ENCODE measurements at places on chromosomes 5 and 9.

- DNase-seq = no peak
Observed at GRCh38 chr9:84371737-84372136, 31.2 kb upstream of the SLC28A3 start.

GRCh38 chr9:132381966-132382541 is 24.6 kb downstream of the TTF1 start:
- DNase-seq = no peak

GRCh38 chr9:27945386-27945785 is 372.1 kb upstream of the C9orf72 start:
- no peak for DNase-seq

DNA sequence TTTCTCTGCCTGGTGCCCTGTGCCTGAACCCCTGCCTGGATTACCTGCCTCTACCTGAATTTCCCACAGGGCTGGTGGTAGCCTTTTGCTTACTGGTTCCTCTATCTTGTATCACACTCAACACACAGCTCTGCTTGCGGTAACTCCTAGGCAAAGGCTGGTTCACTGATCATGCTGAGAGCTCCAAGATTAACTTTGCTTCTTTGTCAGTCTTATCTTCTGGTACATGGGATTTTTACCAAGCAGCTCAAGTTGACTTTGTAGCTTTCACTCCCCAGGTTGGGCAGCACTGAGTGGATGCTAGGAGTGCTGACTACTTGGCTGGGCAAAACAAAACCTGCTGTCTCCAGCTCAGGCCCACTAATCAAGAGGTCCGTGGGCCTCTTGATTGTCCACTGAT is 145.9 kb upstream of the GLRA1 start:
- DNase-seq = no peak

DNA sequence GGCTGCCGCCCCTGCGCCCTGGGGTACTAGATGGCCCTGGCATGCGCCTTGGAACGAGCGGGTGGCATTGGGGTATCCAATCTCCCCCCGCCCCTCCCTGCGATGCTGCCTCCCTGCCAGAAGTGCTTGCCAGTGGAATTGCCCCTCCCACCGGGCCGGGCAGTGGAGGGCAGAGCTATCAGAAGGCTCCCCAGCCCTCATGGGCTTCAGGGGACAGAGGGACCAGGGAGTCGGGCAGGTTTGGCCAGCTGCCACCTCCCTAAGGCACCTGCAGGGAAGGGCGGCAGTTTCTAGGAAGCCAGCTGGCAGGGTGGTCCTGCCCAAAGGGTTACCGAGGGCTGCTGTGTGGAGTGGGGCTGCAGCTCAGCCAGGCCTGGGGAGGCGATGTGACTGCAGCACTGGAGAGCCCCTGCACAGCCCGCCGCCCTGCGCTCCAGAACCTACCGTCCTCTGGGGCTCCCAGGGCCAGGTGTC is 52.8 kb upstream of the EGFL7 start:
- no peak for DNase-seq

DNA sequence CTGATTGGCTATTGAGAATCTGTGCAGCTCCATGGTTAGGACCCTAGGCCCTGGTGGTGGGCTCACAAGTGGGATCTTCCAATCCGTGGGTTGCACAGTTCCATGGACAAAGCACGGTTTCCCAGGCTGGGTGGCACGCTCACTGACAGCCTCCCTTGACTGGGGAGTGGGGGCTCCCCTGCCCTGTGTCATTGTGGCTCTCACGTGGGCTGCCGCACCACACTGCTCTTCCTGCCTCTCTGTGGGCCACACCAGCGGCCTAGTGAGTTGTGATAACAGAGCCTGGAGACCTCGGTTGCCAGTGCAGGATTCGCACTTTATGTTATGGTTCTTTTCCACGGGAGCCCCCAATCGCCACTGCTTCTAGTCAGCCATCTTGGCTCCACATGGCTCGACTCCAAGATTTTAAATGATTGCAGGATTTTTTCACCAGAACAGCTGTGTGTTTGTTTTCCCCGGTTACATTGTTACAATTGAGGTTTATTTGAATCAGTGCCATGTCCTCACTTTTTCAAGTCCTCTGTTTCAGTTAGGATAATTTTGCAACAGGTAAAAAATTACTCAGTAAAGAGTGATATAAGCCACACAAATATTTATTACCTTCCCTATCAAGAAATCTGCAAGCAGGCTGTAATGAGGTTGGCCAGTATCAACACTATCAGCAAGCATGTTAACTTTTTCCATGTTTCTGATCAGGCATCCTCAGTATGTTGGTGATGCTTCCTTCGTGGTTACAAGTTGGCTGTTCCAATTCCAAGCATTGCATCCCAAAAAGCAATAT is 253.8 kb downstream of the ZNF608 start:
- DNase-seq = no peak

GRCh38 chr9:2208991-2209390 is 193.8 kb downstream of the SMARCA2 start:
- no peak for DNase-seq

- no peak for DNase-seq
Observed at GRCh38 chr5:66744040-66744439, 147.8 kb downstream of the MAST4 start.

DNA sequence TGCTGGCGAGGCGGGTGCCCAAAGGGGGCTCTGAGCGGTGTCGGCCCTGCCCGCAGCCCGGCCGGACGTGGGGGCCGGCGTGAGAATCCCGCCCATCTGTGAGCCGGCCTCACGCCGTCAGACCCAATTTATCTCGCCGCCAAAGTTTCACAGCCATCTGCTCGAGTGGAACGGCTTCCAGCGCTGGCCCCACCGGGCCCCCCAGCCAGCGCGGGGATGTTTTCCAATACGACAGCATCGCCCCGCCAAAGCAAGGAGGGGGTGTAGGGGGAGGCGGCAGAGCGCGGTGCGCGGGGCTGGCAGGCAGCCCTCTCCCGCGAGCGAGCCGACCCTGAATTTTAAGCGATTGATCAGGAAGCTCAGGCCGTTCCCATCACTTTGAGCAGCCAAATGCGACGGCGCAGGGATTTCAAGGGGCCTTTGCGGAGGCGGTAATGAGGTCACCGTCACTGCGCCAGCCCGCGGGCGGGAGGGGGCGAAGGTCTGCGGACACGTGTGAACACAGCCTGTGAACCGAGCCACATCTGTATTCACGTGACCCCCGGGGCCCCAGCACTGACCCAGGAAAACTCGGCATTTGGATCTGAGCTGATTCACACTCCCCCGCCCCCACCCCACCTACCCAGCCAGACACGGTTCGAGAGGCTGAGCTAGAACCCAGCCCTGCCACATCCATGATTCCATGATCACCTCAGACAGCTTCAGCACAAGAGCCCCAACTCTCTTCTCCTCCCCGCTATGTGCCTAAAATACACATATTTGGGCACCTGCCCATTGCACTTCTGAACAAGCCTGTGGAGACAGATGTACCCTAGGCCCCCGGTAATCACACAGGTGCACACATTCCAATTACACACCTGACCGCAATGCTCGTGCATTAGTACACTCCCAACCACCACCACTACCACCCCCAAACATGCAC is 47.8 kb upstream of the PSD2 start:
- no peak for DNase-seq

- DNase-seq = no peak
Observed at GRCh38 chr9:6910032-6910431, 152.3 kb downstream of the KDM4C start.

GRCh38 chr5:35803191-35803651 is 53.5 kb upstream of the IL7R start:
- no peak for DNase-seq

DNA sequence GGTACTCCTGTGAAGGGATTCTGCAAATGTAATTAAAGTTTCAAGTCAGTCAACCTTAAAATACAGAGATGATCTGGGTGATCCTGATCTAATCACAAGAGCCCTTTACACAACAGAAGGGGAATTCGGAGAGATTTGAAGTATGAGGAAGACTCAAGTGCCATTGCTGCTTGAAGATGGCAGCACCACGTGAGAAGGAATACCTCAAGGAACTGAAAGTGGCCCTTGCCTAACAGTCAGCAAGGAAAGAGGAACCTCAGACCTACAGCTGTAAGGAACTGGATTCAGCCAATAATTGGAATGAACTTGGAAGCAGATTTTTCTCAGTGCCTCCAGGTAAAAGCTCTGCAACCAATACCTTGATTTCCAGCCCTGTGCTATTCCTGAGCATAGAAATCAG is 87.4 kb downstream of the THBS4 start:
- DNase-seq = no peak

DNA sequence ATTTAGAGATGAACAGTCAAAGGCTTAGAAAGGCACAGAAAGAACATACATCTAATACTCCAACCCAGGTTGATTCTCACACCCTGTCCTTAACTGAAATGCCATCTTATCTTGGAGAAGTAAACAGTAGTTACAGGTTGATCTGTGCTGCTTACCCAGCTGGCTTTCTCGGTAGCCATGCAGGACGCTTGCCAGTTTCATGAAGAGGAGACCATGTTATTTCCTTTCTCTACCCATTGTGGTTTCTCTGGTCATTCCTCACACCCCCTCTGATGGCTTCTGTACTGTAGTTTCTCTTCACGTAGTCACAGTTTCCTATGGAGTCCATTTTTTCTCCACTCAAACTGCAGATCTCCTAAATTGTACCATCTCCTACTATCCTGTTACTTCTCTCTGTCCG is 206.0 kb downstream of the SGCD start:
- DNase-seq = no peak

DNA sequence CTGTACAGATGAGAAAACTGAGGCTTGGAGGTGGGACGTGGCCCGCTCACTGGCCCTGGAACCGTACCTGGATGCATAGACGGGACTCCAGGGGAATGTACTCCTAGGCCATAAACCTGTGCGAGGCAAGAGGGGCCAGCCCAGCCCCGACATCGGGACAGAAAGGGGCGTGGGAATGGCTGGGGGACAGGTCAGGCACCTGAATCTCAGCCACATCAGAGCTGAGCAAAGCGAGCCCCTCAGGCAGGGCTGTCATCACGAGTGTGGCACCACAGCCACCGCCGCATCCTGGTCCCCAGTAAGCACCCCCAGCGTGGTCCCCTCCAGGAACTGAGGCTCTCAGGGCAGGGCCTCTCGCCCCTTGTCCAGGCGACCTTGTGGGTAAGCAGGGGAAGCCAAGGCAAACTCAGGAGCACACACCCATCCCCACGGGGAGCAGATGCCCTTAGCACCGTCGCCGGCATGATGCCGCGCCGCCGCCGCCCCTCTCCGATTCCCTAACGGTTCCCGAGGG is 16.5 kb downstream of the NACC2 start:
- no peak for DNase-seq

GRCh38 chr5:158099571-158100105 is 240.7 kb upstream of the CLINT1 start:
- no peak for DNase-seq

DNA sequence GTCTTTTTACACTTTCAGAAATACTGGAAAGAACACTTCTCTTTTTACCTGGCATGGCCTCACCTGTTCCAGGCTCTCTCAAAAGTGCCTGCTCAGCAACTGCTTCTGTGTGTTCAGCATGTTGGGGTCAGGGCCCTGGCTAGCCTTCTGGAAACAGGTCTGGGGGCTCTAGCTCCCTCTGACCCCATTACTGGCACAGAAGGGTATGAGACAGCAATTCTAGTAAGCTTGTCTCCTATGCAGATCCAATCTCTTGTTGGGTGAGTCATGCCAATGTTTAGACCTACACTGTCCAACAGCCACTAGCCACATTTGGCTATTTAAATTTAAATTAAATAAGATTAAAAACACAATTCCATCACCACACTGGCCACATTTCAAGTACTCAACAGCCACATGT is 80.8 kb downstream of the MAPKAP1 start:
- DNase-seq = no peak

- no peak for DNase-seq
Observed at GRCh38 chr5:150441813-150442698, 7.5 kb downstream of the RPS14 start.

DNA sequence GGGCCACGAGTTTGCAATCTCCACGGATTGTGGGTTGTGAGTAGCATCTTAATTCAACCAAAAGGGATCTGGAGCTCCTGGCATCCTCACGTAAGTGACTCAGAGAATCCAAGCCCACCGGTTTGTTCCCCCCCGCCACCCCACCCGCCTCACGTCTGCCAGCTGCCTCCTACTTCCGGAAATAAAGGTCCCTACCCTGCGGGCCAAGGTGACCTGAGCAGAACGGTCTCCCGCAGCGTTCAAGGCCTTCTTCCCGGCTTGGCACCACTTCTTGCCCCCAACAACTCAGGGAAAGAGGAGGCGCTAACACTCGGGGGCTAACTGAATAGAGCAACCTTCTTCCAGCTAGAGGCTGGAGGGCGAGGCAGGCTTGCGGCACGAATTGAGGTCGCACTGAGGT is 8.8 kb upstream of the GPRIN1 start:
- DNase-seq = no peak

DNA sequence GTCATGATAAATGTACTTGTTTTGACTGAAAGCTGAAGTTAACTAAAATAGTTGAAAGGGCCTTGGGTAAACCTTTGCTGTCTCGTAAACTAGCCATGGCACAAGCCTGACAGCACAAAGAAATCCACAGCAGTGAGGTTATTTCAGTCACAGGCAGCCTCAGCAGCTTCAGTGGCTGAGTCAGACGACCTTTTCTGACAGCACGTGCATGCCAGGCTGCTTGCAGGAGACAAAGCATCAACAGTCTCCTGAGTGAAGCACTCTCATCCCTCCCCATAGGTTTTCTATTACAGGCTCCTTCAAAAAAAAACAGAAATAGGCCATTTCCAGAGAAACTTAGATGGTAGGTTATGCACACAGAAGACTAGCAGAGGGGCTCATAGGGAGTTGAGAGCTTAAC is 34.6 kb downstream of the OXCT1 start:
- no peak for DNase-seq

GRCh38 chr9:121218357-121219027 is 16.8 kb upstream of the RAB14 start:
- DNase-seq = no peak

DNA sequence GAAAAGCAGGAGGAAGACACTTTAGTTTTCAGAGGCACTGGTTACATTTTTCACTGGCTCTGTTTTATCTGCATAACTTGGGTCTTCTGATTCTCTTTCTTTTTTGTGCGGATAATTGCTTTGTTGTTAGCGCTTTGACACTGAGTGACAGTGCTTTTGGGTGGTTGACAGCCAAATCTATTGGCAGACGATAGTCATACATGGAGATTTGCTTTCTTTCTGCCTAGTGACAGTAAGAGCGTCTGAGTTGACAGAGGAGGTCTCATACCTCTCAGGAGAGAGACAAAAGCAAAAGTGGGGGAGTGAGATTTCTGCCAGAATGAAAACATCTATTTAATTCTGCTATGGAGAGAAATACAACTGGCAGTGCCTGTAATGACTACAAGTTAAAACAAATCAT is 2278.0 kb upstream of the WWC1 start:
- no peak for DNase-seq

DNA sequence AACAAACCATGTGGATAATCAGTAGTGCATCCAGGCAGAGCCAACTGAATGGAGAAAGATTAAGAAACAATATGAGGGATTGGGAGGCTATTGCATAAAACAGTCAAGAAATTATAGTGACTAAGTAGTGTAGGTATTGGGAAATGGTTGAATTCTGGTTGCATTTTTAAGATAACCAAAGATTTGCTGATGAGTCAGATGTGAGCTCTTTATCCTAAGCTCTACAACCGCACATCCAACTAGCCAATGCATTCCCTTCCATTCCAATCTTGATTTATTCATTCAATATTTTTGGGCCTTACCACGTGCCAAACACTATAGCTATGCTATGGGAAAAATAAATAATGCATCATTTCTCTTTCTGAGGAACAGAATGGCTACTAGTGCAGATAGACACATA is 524.5 kb upstream of the RGMB start:
- DNase-seq = no peak

GRCh38 chr9:98781588-98782383 is 14.6 kb downstream of the ANKS6 start:
- DNase-seq = no peak

Measured in CD8-positive, alpha-beta T cell (primary cell).